ENCODE measurements at places on chromosomes 16 and 17.
A peak's percentile ranks its signal among the peaks of the same experiment; 100 is the strongest.

GRCh38 chr16:85225257-85225656 lies 113.0 kb upstream of the CIBAR2 start:
- DNase-seq, result no peak

DNA sequence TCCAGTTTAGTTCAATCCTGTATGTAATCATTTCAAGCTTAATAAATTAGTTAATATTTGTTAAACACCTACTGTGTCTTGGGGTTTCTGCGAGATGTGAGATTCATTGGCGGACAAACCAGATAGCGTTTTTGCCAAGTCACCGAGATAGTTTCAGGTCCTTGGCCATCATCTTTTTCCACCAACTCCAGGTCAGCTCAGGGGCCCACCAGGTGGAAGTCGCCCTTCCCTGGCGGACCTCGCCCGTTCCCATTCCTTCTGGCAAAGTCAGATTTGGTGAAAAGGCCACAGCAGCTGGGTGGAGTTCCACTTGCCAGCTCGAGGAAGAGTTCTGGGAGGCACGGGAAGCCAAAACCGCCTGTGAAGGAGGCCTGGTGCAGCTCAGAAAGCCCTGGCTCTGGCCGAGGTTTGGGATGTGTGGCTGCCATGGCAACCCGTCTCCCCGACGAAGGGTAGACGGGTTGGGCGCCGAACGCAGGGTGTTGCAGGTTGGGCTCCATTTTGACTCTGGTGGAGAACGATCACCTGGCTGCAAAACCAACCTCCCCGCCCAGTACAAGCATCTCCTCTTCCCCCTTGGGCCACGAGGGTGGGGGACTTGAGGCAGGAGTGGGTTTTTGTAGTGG lies 39.5 kb downstream of the CMIP start:
- no peak for DNase-seq

DNA sequence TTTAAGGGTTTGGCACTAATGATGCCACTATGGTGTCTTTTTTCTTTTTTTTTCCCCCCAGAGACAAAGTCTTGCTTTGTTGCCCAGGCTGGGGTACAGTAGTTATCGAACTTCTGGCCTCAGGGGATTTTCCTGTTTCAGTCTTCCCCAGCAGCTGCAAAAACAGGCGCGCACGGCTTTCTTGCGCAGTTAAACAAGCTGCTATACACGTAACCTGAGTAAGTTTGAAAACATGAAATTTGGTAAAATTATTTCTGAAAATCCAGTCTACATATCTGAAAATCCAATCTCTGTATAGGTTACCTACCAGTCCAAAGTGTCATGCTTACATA lies 11.8 kb downstream of the TEX14 start:
- no peak for DNase-seq

- DNase-seq, result no peak
These were observed 342.6 kb upstream of the ZFHX3 start for GRCh38 chr16:73390491-73390890.

- DNase-seq, result no peak
These were observed 44.1 kb downstream of the MRC2 start for GRCh38 chr17:62671553-62671952.

GRCh38 chr17:15404106-15405057 lies 63.0 kb upstream of the TEKT3 start:
- peak; percentile 79 for DNase-seq

- no peak for DNase-seq
These were observed 2.2 kb upstream of the C17orf58 start for GRCh38 chr17:67998466-67998865.

DNA sequence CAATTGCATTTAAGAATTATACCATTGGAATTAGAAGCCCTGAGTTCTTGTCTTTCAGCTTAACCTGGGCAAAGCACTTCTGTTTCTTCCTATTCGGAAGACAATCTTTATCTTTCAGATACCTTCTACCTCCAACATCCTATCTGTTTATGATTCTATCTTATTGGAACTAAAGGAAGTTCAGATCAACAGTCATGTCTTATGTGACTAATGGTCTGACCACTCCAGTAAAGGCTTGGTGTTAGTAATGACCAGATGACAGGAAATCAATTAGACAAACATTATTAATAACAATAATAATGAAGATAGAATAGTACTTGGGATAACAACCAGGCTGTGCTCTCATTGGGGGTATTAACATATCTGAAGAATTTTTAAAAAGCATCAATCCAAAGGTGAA lies 11.3 kb downstream of the HS3ST3A1 start:
- peak; percentile 22 for DNase-seq

- peak; percentile 28 for DNase-seq
These were observed 23.3 kb downstream of the CPNE2 start for GRCh38 chr16:57115514-57116182.

- no peak for DNase-seq
These were observed 3.0 kb downstream of the DCXR start for GRCh38 chr17:82034371-82035011.

- peak; percentile 59 for DNase-seq
These were observed 67.8 kb downstream of the ANKRD11 start for GRCh38 chr16:89422527-89422904.

- peak; percentile 23 for DNase-seq
These were observed 13.5 kb upstream of the SMIM5 start for GRCh38 chr17:75619506-75620431.

GRCh38 chr16:88872650-88873331 lies 6.3 kb upstream of the PABPN1L start:
- DNase-seq, result no peak

DNA sequence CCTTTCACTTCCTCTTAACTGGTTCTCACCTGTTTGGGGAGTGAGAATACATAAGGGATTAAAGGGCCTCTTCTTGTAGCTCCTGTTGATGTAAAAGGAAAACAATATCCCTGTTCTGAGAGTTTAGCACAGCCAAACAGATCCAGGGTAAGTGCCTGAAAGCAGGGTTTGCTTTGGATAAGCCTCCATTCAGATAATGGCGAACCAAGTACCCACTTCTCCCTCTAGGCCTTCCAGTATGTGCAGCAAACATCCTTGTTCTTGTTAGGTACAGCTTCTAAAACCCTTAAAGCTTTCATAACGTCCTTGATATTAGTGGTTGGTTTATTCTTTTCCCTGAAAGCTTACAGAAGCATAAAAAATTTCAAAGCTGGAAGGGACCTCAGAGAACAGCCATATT lies 130.6 kb upstream of the DNAH9 start:
- no peak for DNase-seq

DNA sequence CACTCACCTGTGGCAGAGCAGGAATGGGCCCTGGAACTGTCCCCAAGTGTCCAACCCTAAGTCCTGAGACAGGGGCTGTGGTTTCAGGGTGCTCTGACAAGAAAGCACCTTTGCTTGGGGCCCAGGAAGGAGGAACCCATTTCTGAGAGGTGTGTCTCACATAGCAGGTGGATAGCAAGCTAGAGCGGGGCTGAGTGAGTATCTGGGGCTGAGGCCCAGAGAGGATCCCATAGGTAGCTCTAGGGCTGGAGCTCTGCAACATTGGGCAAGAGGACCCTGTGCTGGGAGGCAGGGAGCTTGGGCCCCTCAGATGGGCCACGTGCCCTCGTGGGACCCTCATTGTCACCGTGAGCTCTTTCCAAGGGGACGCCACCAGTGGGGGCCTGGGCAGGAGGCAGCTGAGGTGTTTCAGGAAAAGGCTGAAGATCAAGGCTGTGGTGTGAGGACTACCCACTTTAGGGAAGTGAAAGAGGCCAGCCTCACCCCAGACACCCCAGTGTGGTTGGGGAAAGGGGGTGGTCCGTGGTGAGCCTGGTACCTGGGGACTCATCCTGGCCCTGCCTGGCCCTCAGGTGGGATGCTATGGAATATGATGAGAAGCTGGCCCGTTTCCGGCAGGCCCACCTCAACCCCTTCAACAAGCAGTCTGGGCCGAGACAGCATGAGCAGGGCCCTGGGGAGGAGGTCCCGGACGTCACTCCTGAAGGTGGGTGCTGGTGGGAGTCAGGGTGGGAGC lies 5.3 kb downstream of the DEF8 start:
- no peak for DNase-seq

DNA sequence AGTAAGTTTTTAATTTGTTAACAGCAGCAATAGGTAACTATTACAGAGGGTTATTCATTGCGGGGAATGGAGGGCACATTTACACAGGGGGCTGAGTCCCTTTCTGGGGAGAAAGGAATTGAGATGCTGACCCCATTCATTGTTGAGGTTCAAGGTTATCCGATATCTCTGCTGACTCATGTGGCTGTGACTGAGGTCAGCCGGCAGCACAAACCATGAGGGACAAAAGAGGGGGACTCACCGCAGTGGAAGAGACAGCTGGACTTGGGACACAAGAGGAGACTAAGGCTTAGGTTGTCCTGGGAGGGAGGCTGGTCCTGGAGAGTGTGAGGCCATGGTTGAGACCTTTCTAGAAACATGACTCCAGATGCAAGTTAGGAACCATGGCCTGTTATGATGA lies 119.1 kb upstream of the XYLT1 start:
- no peak for DNase-seq

GRCh38 chr17:77690271-77691161 lies 268.0 kb upstream of the TNRC6C start:
- no peak for DNase-seq

DNA sequence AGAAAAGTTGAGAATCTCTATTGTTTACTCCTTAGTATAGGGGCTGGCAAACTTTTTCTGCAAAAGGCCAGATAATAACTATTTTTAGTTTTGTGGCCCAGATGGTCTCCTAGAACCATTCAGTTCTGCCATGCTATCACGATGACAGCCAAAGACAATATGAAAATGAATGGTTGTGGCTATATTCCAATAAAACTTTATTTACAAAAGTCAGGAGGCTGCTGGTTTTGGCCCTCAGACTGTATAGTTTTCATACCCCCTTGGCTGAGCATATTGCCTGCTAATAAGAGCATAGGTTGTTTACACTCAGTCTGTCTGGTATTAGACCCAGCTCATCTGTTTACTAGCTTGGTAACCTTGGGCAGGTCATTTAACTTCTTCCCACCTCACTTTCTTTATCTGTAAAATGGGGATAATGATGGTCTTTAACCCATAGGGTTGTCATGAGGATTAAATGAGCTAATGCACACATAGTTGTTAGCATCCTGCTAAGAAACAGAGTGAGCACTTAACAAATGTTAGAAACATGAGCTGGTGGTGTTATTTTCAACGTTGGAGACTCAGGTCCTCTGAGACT lies 156.3 kb downstream of the MSI2 start:
- DNase-seq, result no peak

GRCh38 chr16:75618780-75619179 lies 4.3 kb downstream of the ADAT1 start:
- DNase-seq, result no peak

DNA sequence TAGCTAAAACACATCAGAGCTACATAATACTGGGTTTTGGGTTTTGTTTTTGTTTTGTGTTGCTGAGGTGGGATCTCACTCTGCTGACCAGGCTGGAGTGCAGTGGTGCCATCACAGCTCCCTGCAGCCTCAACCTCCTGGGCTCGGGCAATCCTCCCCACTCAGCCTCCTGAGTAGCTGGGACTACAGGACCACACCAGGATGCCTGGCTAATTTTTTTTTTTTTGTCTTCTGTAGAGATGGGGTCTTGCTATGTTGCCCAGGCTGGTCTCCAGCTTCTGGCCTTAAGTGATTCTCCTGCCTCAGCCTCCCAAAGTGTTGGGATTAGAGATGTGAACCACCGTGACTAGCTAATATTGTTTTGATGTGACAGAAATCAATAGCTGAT lies 6.2 kb downstream of the MEAK7 start:
- DNase-seq, result no peak

DNA sequence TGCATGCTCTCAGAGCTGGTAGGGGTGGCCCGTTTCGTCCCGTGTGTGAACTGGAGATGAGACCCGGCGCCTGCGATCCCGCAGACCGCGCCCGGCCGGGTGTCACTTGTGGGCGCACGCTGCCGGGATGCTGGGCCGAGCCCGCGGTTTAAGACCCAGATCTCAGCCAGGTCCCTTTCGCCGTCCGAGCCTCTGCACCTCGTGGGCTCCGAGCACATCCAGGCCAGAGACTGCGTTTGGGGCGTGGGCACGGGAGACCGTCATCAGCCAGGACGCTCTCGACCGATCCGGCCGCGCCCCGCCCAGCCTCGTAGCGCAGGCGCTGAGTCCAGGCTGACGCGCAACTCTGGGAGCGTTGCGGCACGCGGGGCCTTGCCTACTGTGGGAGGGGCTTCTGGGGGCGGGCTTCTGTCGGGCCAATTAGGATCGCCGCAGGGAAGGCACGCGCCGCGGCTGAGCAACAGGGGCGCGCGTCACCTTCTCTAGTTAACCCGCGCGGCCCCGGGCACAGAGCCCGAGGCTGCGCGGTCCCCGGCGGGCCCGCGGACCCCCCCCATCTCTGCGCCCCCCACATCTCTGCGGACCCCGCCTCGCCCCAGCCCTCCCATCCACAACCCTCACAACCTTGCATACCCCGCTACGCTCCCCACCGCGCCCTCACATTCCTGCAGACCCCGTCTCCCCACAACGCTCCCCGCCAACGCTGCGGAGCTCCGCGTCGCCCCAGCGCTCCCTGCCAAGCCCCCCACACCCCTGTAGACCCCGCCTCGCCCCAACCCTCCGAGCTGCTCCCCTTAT lies 687 bp upstream of the CEMP1 start:
- DNase-seq, result peak; percentile 95

- no peak for DNase-seq
These were observed 201.7 kb downstream of the CDRT15L2 start for GRCh38 chr17:20781260-20781659.

GRCh38 chr17:82752371-82753200 lies 721 bp downstream of the TBCD start:
- no peak for DNase-seq

DNA sequence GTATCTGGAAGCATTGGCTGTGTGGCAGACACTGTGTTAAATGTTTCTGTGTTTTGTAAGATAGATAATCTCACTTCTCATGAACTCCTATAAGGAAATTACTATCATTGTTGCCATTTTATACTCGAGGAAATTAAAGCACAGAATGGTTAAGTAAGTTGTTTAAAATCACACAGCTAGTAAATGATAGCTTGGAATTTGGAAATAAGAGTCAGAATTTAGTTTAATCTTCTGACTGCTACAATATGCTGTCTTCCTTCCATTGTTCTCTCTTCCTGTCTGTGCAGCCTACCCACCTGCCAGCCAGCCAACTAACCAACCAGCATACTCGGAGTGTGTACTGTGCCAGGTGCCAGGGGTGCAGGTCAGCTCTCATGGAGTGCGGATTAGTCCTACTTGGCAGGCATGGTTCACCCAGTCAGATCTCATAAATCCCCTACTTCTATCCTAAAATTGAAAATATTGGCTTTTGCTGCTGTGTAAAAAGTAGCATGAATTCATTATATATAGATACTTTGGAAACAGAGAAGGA lies 79.9 kb upstream of the LGALS9 start:
- no peak for DNase-seq

- peak; percentile 96 for DNase-seq
These were observed 16.3 kb downstream of the MYL4 start for GRCh38 chr17:47225436-47225858.

GRCh38 chr17:12077773-12078172 lies 57.1 kb downstream of the MAP2K4 start:
- no peak for DNase-seq

GRCh38 chr16:29816694-29817441 lies 916 bp downstream of the PAGR1 start:
- DNase-seq, result peak; percentile 60

- DNase-seq, result no peak
These were observed 727 bp downstream of the CORO7 start for GRCh38 chr16:4415538-4416199.

- no peak for DNase-seq
These were observed 16.6 kb upstream of the INPP5K start for GRCh38 chr17:1532836-1533602.

All from IMR-90 (cell line).